NCI-H1105 (cell line): ENCODE measurements at places on chromosomes 5 and 9.

DNA sequence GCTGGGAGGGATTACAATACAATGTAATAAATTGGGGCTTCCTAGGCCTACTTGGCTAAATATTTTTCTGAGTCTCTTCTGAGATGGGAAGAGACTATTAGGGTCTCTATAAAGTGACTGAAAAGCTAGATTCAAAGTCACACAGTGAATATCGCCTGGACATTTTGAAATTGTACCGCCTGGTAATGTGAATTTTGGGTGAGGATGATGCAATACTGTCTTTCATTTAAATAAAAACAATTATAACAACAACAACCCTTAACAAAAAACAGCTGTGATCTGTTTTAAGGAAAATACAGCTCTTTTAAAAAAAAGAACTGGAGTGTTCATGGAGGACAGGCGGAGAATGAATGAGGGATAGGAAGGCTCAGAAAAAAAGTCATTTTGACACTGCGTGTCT lies 615.0 kb downstream of the RAB3C start:
- no peak for DNase-seq

DNA sequence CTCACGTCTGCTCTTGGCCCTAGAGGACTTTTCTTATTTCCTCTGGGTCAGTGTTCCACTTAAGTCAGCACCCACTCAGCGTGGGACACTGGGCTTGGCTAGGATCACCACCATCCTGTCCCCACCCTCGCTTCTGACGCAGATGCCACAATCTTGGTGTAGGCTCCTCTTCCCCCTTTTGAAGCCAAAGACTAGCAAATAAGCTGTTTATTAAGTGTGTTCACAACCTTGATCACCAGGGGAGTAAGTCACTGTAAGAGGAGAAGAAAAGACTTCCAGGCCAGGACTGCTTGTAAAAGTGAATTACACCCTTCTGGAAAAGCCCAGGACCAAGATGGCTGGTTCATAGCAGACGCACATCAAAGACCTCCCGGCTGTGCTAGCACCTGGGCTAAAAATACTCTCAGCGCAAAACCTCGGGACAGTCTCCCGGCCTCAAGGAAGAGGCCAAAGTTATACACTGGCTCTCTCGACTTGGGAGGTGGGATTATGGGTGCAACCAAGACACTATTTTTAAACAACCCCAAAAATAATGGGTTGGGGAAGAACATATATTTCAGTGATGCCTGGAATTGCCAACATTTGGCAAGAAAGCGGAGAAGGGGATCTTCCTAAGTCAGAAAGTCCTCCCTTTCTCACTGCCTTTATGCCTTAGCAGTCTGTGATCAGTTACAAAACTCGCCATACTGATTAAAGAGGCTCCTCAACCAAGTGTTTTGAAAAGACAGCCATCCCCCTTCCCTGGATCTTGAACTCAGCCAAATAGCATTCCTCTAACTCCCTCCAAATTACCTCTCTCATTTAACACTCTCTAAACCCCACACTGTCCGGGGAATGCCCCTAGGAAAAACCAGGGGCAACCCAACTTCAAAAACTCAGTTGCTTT lies 69.4 kb downstream of the RAPGEF1 start:
- DNase-seq: no peak

- no peak for DNase-seq
Observed at GRCh38 chr9:127970401-127971313, 10.1 kb downstream of the EEIG1 start.

GRCh38 chr5:17218353-17219005 lies 1.0 kb downstream of the BASP1 start:
- no peak for DNase-seq

GRCh38 chr5:35129921-35130485 lies 82.3 kb upstream of the AGXT2 start:
- DNase-seq: no peak
